ENCODE measurements at places on chromosomes 2 and 18.

DNA sequence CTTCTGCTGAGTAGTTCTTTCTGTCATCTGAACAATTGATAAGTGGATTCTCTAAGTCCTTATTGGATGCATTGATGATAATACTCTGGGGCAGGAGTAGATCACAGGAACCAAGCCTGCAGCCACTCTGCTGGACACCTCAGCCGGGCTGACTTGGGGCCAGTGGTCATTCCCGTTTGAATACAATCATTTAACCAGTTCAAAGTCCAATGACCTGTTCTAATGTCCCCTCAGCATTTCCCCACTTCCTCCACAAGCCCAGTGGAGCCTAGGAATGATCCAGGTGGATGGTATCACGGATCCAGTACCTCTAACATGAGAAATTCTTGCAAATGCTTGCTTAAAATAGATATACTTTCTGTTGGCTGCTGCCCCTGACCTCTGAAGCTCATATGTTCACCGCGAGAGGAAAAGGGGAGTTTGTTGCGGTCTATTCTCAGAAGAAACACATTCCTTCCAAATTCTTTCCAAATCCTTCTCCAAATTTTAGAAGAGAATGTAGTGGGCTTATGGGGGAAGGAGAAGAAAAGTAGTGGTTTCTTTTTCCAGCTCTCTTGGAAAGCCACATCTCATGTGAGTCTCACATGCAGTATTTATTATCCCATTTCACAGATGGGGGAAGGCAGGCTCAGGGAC, 170.9 kb downstream of the INHBB start:
- no peak for DNase-seq

DNA sequence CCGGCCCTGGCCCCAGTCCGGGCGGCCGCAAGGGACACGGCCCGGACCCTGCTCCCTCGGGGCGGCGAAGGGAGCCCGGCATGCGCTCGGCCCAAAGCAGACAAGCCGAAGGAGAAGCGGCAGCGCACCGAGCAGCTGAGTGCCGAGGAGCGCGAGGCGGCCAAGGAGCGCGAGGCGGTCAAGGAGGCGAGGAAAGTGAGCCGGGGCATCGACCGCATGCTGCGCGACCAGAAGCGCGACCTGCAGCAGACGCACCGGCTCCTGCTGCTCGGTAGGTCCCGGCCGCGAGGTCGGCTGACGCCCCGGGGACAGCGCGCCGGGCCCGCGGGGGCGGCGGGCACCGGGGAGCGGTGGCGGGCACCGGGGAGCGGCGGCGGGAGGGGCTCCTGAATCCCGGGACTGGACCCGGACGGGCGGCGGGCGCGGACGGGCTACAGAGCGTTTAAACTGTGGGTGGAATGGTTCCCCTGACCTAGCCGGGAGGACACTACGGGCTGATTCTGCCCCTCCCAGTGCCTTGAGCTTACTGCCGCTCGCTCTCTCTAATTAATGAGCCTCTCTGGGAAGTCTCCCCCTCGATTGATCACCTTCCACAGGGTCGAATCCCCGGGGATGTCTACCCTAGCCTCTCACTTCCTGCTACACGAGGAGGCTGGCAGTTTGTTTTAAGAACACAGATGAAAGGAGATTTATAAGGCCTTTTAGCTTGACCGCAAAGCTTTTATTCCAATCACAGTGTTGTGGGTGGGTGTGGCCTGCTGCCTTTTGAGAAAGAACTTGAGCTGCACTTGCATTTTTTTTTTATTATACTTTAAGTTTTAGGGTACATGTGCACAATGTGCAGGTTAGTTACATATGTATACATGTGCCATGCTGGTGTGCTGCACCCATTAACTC, 853 bp downstream of the GNAL start:
- DNase-seq, result no peak

GRCh38 chr2:168499500-168499899, 43.4 kb downstream of the CERS6 start:
- no peak for DNase-seq

- no peak for DNase-seq
These were observed 21.2 kb downstream of the TGFA start for GRCh38 chr2:70532244-70532935.

- DNase-seq, result no peak
These were observed 227.9 kb upstream of the SIX2 start for GRCh38 chr2:45237128-45237527.

GRCh38 chr2:27977731-27978312, 87.3 kb downstream of the BABAM2 start:
- DNase-seq, result no peak

DNA sequence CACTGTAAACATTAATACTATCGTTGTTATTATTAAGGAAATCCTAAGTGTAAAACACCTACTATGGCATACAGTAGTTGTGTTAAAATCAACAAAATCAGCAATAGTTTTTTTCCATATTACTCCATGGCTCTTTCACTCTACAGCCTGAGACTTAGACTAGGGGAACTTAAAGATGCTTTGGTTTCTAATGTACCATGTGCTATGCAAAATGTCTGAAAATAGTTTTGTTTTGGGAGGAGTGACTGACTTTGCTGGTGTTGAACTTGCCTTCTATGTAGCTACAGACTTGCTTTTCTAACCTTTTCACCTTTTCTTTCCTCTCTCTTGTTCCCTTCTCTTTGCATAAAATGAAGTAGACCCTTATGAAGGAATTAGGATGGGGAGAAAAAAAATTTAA, 159.0 kb upstream of the CCDC195 start:
- DNase-seq, result no peak

DNA sequence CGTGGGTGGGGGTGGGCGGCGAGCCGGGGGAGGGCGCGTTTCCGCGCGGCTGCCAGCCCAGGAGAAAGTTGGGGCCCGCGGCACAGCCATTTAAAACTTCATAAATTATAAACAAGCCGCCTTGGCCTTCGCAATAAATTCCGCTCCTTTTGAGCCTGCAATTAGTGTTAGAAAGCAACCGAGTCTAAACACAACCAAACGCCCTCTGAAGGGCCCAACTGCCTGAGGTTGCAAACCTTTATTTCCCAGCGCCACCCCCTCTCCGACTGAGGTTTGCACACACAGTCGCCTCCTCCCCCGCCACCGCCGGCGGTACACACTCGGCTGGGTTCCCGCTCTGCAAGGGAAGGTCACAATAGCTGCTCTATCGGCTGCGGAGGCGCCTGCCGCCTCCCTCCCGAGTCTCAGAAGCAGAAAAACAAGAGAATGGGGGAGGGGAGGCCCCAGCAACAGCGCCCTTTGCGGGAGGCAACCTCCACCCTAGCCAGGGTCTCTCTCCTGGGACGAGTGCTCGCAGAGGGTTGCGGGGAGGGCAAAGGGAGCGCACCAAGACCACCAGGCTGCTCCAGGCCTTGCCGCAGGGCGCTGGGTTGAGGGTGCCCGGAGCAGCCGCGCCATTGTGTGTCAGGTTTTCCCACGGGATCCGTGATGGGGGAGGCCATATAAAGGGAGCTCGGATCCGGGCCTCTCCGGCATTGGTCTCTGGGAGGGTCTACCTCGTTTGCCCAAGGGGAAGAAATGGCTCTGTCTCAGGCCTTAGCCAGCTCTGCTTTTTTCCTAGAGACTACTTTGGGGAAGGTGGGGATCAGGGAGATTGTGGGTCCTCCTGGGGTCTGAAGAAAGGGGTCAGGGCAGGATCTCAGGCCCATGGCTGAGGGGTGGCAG, 13.4 kb upstream of the HOXD1 start:
- no peak for DNase-seq

GRCh38 chr2:9735335-9735734, 104.5 kb upstream of the YWHAQ start:
- DNase-seq, result no peak

GRCh38 chr2:133773854-133774653, 205.8 kb upstream of the NCKAP5 start:
- no peak for DNase-seq

- DNase-seq, result no peak
These were observed 158.5 kb downstream of the FTCDNL1 start for GRCh38 chr2:199692489-199692888.

GRCh38 chr2:229852565-229852964, 69.2 kb downstream of the TRIP12 start:
- DNase-seq, result peak; percentile 42

DNA sequence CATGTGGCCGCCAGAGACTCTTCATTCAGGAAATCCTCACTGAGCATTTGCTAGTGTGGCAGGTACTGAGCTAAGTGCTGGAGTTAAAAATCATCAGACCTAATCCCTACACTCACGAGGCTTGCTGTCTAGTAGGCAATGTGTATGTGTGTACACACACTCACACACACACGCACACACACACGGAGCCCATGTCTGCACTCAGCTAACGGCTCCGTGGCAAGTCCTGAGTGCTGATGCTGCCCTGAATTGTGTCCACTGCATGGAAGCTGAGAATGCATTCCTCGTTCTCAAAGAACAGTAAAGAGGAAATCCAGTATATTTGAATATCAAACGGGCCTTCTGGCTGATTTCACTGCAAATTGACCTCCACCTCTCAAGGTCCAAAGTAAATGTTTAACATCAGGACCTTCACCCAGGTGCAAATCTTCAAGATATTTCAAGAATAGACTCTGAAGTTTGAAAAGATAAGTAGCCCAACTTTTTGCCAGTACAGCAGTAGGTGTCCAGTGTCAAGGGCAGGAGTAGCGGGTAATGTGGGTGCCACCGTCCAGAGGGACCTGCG, 136.1 kb upstream of the TTC39C start:
- DNase-seq, result no peak

DNA sequence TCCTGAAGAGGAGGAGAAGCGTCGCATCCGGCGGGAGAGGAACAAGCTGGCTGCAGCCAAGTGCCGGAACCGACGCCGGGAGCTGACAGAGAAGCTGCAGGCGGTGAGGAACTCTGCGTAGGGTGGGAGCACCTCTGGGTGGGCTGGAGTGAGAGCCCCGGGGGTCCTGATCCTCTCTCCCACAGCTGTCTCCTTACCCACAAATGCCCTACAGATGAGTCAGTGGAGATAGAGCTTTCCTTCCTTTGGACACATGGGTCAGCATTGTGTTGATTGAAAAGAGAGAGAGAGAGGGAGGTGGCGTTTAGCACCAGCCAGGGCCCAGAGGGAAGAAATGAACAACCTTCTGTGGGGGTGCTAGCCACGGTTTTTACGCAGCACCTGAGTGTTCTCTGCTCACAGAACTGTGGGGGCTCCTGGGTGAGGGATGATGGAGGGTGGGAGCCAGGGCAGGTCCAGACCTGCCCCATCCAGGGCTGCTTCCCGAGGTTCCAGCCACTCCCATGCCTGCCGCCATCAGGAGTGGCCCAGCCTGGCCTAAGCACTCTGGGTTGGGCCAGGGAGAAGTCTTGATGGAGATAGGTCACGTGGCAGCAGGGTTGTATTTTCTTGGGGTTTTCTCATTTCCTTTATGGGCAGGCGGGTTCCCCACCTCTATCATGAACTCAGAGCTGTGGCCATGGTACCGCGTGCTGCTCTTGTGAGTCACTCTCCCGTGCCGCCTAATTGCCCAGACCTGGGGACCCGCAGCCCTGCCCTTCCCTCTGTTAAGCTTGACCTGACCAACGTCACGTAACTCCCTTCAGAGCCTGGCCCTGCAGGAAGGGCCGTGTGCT, 16.3 kb downstream of the FOSL2 start:
- DNase-seq, result no peak

DNA sequence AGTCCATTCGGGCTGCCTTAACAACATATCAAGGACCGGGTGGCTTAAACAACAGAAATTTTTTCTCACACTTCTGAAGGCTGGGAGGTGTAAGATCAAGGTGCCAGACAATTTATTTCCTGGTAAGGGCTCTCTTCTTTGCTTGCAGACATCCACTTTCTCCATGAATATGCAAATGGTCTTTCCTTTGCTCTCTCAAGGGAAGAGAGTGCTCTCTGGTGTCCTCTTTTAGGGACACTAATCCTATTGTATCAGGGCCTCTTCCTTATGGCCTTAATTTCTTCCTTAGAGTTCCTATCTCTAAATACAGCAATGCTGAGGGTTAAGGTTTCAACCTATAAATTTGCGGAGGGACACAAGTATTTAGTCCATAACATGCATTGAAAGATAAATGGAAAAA, 770.8 kb downstream of the DSC3 start:
- DNase-seq, result no peak

- DNase-seq, result no peak
These were observed 913.7 kb upstream of the ACVR2A start for GRCh38 chr2:146931109-146931508.

GRCh38 chr2:85905187-85905666, 16.4 kb upstream of the ST3GAL5 start:
- no peak for DNase-seq

- DNase-seq, result no peak
These were observed 323.2 kb upstream of the MEX3C start for GRCh38 chr18:51520676-51521180.

DNA sequence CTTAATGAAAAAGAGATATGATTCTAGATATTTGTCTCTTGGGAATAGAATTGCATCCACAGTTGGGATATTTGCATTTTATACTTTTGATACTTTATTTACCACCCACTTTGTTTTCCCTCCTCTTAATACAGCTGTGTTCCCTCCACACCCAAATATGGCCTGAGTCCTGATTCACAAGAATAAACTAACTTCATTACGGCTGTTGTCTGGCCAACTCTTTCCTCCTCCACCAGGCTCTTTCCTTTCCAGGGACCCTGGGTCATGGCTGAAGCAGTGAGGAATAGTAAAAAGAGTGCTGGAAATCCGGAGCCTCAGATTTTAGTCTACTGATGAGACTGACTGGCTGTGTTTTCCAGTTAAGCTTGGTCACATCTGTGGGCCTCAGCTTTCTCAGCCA, 48.4 kb upstream of the STAM2 start:
- no peak for DNase-seq

- no peak for DNase-seq
These were observed 67.0 kb upstream of the OSR1 start for GRCh38 chr2:19425419-19425818.

- DNase-seq, result no peak
These were observed 15.4 kb downstream of the HJURP start for GRCh38 chr2:233838726-233839446.

Measured in GM12878 (cell line).